Activated CD8-positive, alpha-beta T cell treated with anti-CD3 and anti-CD28 coated beads, Interleukin-2, amount 10 ng/mL, durations not matched to agents 7 days and 5 days (primary cell): ENCODE measurements at places on chromosomes 3 and 15. TPM values are rescaled to one million over a fixed set of nuclear protein-coding genes. Genes with fewer than 3 reads are reported as not detected.

- DNase-seq: no peak
Observed at GRCh38 chr15:75138016-75138999, 63.4 kb upstream of the C15orf39 start.

DNA sequence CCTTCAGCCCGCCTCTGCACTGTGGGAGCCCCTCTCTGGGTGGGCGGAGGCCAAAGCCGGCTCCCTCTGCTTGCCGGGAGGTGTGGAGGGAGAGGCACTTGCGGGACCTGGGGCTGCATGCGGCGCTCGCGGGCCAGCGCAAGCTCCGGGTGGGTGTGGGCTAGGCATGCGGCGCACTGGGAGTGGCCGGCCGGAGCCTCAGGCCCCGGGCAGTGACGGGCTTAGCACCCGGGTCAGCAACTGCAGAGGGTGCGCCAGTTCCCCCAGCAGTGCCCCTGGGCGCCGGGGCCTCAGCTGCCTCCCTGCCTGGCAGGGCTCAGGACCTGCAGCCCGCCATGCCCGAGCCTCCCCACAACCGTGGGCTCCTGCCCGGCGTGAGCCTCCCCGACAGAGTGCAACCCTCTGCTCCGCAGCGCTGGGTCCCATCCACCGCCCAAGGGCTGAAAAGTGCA lies 98.9 kb upstream of the POU1F1 start:
- DNase-seq: no peak

- no peak for DNase-seq
Observed at GRCh38 chr3:142705198-142705597, 18.6 kb upstream of the TRPC1 start.

DNA sequence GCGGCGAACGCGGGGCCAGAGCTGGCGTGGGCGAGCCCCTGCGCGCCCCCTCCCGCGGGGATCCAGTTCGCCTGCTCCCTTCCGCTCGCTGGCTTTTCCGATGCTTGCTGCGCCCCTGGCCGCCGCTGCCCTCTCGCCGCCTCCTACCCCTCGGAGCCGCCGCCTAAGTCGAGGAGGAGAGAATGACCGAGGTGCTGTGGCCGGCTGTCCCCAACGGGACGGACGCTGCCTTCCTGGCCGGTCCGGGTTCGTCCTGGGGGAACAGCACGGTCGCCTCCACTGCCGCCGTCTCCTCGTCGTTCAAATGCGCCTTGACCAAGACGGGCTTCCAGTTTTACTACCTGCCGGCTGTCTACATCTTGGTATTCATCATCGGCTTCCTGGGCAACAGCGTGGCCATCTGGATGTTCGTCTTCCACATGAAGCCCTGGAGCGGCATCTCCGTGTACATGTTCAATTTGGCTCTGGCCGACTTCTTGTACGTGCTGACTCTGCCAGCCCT lies 721 bp downstream of the P2RY1 start:
- no peak for DNase-seq

The CACNA1D gene
- 0.31 TPM for total RNA-seq

GRCh38 chr3:112086875-112087524 lies 811 bp downstream of the C3orf52 start:
- no peak for DNase-seq

DNA sequence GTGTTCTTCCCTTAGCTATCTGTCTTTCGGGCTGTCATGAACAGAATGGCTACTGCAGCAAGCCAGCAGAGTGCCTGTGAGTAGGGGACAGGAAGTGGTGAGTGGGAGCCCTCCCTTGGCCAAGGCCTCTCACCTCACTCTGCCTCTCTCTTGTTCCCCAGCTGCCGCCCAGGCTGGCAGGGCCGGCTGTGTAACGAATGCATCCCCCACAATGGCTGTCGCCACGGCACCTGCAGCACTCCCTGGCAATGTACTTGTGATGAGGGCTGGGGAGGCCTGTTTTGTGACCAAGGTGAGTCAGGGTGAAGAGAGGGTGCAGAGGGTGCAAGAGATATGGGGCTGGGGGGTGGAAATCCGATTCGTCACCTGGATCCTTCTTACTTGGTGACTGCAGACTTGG lies 3.0 kb downstream of the DLL4 start:
- DNase-seq: no peak

GRCh38 chr3:196772897-196773296 lies 33.2 kb downstream of the PAK2 start:
- DNase-seq: no peak

- no peak for DNase-seq
Observed at GRCh38 chr15:60418096-60418495, 20.3 kb upstream of the ANXA2 start.

DNA sequence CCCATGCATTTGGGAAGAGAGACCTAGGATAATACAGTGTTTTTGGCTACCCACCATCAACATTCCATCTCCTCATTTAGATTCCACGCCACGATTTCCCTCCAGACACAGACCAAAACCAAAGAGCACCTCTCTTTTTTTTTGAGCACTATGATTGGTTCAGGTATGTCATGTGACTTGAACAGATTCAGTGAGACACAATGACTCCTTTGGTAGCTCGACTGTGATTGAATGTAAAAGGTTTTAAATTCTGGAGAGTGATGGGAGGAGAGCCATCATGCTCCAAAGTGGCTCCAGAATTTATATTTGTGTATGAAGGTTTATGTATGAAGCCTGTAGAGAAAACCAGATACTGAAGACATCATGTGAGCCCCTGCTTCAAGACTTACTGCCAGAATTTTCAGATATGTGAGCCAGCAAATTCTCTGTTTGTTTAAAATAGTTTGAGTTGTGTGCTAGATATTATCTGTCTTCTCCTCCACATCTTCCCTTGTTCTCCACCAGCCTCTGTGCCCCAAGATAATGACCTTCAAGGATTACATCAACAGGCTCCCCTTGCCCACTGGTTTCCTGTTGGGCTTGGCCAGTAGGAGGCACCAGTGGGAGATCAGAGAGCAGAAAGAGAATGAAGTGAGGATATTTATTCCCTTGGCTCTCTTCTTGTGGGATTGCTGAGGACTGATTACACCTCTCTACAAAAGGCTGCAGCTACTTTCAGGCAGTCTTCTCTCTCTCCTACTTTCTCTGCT lies 12.5 kb downstream of the MYD88 start:
- no peak for DNase-seq

GRCh38 chr15:70031261-70031660 lies 66.5 kb downstream of the TLE3 start:
- no peak for DNase-seq

- no peak for DNase-seq
Observed at GRCh38 chr15:98905963-98906711, 101.5 kb downstream of the PGPEP1L start.

DNA sequence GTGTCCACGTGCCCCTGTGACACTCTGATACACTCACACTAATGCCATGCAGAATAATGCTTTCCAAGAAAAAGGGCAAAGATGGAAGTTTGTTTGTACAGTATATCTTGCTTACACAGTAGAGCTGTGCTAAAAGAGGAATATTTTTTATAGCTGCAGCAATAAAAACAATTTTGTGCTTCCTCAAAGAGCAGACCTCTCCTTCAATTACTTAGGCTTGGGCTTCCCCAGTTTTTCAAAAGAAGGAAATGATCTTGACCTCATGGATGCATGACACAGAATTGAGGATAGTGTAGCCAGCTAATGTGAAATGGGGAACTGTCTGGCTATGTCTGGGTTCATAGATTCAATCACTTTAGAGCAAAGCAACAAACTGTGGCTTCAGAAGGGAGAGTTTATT lies 137.4 kb downstream of the STT3B start:
- DNase-seq: no peak

The CCDC39 gene
- not detected for total RNA-seq

The SPSB4 gene
- not detected for total RNA-seq

The CASR gene
- total RNA-seq: not detected

The DGKG gene
- 0.42 TPM for total RNA-seq

GRCh38 chr3:153911116-153911515 lies 210.1 kb upstream of the ARHGEF26 start:
- no peak for DNase-seq

GRCh38 chr3:50924638-50925037 lies 249.9 kb downstream of the DOCK3 start:
- no peak for DNase-seq

DNA sequence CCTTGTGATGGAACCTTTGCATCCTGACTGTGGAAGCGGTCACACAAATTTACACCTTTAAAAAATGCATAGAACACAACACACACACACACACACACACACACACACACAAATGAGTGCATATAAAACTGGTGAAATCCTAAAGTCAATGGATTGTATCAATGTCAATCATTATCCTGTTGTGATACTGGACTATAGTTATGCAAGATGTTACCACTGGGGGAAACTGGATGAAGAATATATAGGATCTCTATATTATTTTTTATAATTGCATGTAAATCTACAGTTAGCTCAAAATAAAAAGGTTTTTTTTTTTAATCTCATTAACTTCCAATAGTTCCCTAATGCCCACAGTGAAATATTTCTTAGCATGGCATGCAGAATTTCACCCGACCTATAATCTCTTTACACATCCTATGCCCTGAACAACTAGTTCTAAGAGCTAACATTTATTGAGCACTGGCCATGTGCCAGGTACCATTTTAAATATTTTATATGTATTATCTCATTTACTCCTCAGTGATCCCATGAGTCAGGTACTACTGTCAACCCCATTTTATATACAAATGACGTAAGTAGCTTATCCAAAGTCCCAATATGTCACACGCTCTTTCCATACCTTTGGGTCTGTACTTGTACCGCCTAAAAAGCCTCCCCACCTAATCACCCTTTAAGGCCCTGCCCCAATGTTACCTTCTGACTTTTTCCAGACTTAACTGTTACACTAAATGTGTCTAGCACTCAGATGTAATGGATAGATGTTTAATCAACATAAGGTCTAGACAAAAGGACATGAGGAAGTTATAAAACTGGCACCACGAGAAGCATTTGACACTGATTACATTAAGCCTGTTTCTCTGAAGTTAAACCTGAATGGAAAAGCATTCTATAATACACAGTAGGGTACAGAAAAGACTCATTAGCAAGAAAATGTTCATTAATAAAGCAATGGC lies 5.5 kb downstream of the ABCC5 start:
- no peak for DNase-seq

The PPP1R14D gene
- not detected for total RNA-seq

- DNase-seq: no peak
Observed at GRCh38 chr3:98513091-98513511, 9.6 kb downstream of the CLDND1 start.

DNA sequence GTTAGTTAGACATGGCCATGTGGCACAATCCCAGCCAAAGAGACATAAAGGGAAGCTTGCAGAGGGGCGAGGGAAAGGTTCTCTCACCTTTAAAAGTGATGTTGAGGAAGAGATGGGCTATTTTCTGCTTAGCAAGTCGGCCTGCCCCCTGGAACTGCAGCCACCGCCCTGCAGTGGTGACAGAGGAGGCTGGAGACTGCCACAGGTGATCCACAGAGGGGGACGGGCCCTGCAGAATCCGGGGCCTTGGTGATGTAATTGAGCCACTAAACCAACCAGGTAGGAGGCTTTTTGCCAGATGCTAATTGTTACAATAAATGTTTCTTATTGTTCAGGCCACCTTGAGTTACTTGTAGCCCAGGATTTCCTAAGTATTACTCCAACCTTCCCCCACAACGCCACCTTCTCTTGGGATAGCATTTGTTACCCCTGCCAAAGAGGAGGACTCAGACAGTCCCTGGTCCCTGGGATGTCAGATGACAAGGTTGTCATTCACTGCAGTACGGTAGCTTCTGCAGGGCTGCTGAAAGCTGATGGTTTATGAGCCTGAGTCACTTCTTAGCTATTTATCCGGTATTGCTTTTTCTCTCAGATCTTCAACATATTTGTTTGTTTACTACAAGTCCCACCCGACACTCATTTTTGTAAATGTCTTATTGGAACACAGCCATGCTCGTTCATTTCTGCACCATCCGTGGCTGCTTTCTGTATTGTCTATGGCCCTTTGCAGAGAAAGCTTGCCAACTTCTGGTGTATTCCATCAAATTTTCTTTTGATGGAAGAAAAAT lies 63.3 kb upstream of the SEC61A1 start:
- no peak for DNase-seq

- no peak for DNase-seq
Observed at GRCh38 chr3:175416600-175416999, 557.5 kb downstream of the NAALADL2 start.

GRCh38 chr3:36714343-36715086 lies 49.8 kb downstream of the DCLK3 start:
- DNase-seq: no peak
